ENCODE measurements at places on chromosomes 3 and 15. TPM values are rescaled to one million over a fixed set of nuclear protein-coding genes. Genes with fewer than 3 reads are reported as not detected.

Gene CLRN1
- total RNA-seq, result not detected

Gene EEF1AKMT4
- total RNA-seq, result 1.5 TPM

Gene PLSCR5
- total RNA-seq, result not detected

Gene PCOLCE2
- total RNA-seq, result 122 TPM

Gene PAK6
- total RNA-seq, result 0.16 TPM

Gene CEMIP
- 27.4 TPM for total RNA-seq

Gene VPS39
- total RNA-seq, result 42.8 TPM

Gene RTP3
- total RNA-seq, result not detected

Gene CHRM5
- under 0.01 TPM for total RNA-seq

Gene CCDC80
- total RNA-seq, result 281 TPM

Gene CEP97
- total RNA-seq, result 10.1 TPM

Gene GAP43
- 6.1 TPM for total RNA-seq

Gene CFAP91
- 0.47 TPM for total RNA-seq

Gene OSTN
- total RNA-seq, result not detected

Gene LNP1
- total RNA-seq, result 3.9 TPM

Gene SMAD6
- 37.2 TPM for total RNA-seq

Gene DHX36
- total RNA-seq, result 34.8 TPM

Gene THAP10
- total RNA-seq, result 1.5 TPM

Gene LRRC49
- 23.6 TPM for total RNA-seq

Gene IL20RB
- total RNA-seq, result 2.3 TPM

Gene COL6A5
- not detected for total RNA-seq

Measured in bronchial smooth muscle cell (primary cell).